ENCODE measurements at places on chromosomes 3 and 15.

DNA sequence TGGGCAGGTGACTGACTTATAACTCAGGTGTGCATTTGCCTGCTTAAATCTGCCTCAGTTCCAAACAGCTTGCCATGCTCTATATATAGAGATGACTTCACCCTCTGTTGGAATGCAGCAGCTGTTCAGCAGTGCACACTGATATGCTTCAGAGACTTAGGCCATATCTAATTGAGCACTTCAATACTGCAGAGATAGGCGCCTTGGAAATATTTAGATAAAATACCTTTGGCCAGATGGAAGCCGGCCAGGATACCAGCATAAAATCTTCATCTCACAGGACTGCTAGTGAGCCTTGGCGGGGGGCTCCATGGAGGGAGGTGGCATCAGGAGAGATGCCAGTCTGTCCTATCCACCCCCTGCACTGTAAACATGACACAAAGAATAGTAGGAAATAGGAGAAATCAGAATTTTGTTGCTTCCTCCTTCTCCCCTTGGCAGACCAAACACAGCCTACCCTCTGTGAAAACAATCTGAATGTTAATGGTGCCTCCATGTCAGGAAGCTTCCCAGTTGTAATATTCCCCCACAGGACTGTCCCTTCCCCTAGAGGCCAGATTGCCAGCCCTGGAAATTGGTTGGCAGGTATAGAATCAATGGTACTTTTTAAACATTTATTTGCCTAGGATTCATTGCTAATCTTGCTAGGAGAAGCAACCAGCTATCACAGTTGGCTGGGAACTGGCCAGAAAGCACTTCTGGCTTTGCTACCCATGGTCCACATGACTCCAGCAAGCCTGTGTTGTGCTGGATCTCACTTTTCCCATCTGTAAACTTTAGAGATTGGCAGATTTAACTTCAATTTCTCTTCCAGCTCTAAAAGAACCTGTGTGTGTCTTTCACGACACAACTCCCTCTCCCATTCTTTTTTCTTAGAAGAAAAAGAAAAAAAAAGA, 215.5 kb upstream of the KCNMB2 start:
- no peak for DNase-seq

- no peak for DNase-seq
These were observed 7.3 kb downstream of the FAM98B start for GRCh38 chr15:38461066-38461833.

- DNase-seq, result no peak
These were observed 39.7 kb upstream of the FLNB start for GRCh38 chr3:57968501-57968900.

- DNase-seq, result no peak
These were observed 53.7 kb upstream of the KY start for GRCh38 chr3:134704556-134704955.

GRCh38 chr3:102004561-102004960, 155.2 kb downstream of the NFKBIZ start:
- DNase-seq, result no peak

GRCh38 chr3:123791898-123792297, 92.2 kb downstream of the MYLK start:
- DNase-seq, result peak; percentile 10

DNA sequence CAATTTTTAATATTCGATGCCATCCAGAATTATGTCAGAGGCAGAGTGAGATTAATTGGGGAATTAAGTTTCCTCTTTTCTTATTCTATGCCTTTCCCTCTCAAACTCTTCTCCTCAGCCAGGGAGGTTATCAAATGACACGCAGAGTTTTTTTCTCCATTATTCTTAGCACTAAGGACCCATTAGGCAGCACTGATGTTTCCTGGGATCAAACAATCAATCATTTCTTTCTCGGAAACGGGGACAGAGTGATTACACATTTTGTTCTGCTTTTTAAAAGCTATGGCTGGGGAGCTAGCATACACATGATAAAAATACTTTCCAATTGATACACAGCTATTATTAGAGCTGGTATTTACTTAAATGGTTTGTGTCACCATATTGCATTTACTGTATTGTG, 35.3 kb upstream of the PSMD6 start:
- DNase-seq, result no peak

All from Jurkat, Clone E6-1 (cell line).